ENCODE measurements at places on chromosomes 6 and 20. TPM values are rescaled to one million over a fixed set of nuclear protein-coding genes. Genes with fewer than 3 reads are reported as not detected.

The WFDC10B gene
- total RNA-seq: not detected

The SNAP91 gene
- not detected for total RNA-seq

The LGSN gene
- total RNA-seq: not detected

The RHAG gene
- not detected for total RNA-seq

GRCh38 chr20:62923669-62924441 is 2.5 kb downstream of the DIDO1 start:
- no peaks in the 10 kb centered on the region for H3K36me3 ChIP-seq
- H3K27me3 ChIP-seq: no peaks in the 10 kb centered on the region
- no peak for DNase-seq
- H3K27ac ChIP-seq: peak overlapping the region; percentile 98
- H3K4me3 ChIP-seq: peak overlapping the region; percentile 96

GRCh38 chr6:72857791-72858585 is 236.1 kb downstream of the KCNQ5 start:
- H3K27me3 ChIP-seq: no peaks in the 10 kb centered on the region
- H3K36me3 ChIP-seq: no peaks in the 10 kb centered on the region
- H3K4me1 ChIP-seq: no peaks in the 10 kb centered on the region
- H3K4me3 ChIP-seq: no peak overlapping the region
- no peak for DNase-seq

DNA sequence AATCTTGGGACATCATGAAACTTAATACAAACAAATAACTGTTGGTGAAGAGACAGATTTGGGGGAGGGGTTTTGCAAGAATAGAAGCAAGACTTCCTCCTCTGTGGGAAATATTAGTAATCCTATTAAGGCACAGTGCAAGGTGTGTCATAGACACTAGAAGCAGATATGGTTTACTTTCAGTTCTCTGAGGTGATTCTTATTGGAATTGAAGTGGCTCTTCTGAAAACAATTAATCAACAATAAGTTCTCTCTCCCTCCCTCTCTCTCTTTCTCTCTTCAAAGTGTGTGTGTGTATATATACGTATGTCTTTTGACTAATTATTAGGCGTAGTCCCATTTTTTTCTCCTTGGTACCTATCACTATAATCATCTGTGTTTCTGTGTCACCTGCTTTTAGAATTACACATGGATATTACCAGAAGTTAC is 99.8 kb downstream of the HIVEP2 start:
- peak overlapping the region; percentile 36 for H3K4me3 ChIP-seq
- H3K27me3 ChIP-seq: no peaks in the 10 kb centered on the region
- DNase-seq: no peak
- H3K27ac ChIP-seq: peak overlapping the region; percentile 82

DNA sequence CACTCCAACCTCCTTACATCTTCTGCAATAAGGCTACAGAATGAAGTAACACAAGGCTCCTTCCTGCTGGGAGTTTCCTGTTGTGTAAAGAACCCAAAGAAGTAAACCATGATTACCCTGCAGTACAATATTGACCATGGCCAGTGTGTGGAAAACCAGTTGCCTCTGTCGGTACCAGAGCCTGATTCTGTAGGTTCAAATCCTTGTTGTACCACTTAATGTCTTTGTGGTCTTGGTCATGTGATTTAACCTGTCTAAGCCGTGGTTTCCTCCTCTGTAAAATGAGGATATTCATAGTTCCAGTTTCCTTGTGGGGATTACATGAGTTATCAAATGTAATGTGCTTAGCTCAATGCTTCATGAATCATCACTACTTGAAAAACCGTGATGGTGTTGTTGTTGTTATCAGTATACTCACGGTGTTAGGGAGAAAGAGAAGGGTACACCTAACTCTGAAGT is 60.3 kb upstream of the PRELID3B start:
- no peak overlapping the region for H3K4me3 ChIP-seq
- H3K27ac ChIP-seq: no peak overlapping the region
- H3K4me1 ChIP-seq: no peaks in the 10 kb centered on the region
- no peaks in the 10 kb centered on the region for H3K27me3 ChIP-seq

GRCh38 chr6:16229700-16230099 is 8.7 kb upstream of the GMPR start:
- no peak overlapping the region for H3K27ac ChIP-seq
- H3K4me1 ChIP-seq: peaks cover 18% of the 10 kb centered on the region
- H3K4me3 ChIP-seq: no peak overlapping the region
- DNase-seq: no peak
- no peaks in the 10 kb centered on the region for H3K36me3 ChIP-seq

DNA sequence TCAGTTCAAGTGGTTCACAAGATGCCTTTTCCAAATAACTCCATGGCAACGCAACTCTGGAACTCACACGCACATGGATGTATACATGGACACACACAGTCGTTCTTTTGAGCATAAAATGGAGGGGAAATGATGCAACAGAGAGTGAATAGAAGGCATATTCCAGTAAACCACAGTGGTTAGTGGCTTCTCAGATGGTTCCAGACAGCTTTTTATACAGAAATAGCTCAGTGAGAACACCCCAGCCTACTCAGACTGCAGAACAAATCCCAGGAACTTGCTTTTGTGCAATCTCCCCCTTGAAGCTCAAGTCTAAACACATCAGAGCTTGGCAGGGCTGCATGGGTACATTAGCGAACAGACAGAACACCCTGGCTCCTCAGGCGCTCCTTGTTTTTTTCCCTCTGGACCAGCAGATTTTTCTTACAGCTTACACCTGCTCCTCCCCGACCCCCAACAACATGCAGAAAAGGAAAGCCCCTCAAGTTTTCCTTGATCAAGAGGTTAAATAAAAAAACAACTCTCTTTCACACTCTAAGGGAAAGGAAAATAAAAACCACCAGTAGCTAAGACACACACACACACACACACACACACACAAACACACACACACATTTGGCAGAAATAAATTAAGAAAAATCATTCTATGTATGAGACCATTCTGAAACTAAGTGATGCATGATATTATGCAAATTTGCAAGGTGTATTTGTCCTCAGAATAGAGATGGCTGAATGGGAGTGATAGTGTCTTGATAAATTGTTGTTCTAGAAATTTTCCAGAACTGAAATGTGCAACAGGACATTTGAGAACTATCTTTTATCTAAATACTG is 51.2 kb upstream of the RANBP9 start:
- peak overlapping the region; percentile 84 for H3K27ac ChIP-seq
- H3K4me1 ChIP-seq: peaks cover 24% of the 10 kb centered on the region
- no peak overlapping the region for H3K4me3 ChIP-seq
- H3K27me3 ChIP-seq: no peaks in the 10 kb centered on the region
- no peaks in the 10 kb centered on the region for H3K36me3 ChIP-seq
- no peak for DNase-seq

- peaks cover 5% of the 10 kb centered on the region for H3K27me3 ChIP-seq
- no peak overlapping the region for H3K4me3 ChIP-seq
- no peak for DNase-seq
- H3K27ac ChIP-seq: peak overlapping the region; percentile 6
These were observed 4.0 kb downstream of the LRRC73 start for GRCh38 chr6:43506171-43506570.

DNA sequence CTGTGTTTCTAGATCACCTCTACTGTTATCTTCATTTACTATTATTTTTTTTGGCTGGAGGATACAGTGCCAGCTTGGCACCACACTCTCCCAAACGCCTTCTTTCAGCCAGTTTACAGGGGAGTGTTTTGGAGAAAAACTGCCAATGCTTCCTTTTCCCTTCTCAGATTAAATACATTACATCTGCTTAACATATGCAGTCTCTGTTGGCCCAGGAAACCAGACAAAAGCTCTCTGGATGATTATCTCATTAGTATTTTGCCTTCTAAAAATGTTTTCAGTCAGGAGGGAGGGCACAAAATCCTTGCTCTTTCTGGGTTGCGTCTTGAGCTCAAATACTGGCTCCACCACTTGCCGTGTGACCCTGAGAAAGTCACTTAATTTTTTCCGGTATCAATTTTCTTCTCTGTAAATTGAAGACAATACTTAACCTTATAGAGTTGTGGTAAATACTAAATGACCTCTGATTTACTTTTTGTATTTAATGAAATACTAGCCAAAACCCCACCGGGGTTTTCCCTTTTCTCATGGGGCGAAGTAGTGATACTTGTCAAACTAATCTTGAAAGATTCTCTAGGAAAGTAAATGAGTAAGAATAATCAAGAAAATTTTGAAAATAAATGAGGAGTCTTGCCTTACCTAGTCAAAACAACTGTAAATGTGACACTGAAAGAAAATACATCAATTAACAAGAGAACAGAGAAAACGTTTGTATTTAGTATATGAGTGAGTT is 146.2 kb downstream of the MMS22L start:
- no peak overlapping the region for H3K4me3 ChIP-seq
- DNase-seq: no peak
- H3K27ac ChIP-seq: no peak overlapping the region
- no peaks in the 10 kb centered on the region for H3K36me3 ChIP-seq
- H3K4me1 ChIP-seq: no peaks in the 10 kb centered on the region
- no peaks in the 10 kb centered on the region for H3K27me3 ChIP-seq

All from esophagus squamous epithelium (tissue), 5 donors.